ENCODE measurements at places on chromosomes 6 and 20.

DNA sequence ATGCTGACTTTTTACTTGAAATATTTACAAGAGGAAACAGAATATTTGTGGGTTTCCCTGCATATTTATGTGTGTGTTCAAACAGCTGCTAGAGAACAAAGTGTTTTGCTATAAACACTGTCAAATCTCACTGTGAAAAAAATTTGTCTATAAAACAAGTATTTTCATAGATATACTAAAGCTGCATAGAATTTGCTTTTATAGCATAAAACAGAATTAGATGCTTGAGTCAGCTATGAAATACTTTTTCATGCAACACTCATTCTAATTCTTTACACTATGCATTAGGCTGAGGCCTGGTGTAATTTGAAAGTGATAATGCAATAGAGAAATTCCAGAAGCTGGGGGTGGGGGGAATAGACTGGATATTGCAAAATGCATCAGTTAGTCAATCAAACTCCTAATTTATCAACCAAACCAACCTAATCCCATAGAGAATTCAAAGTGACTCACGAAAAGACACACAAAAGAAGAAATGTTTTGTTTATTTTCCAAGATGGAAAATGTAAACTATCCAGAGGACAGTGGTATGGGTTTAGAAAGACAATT is 148.2 kb downstream of the LAMA2 start:
- DNase-seq = no peak

GRCh38 chr20:33298391-33298790 is 15.4 kb downstream of the BPIFB1 start:
- no peak for DNase-seq

DNA sequence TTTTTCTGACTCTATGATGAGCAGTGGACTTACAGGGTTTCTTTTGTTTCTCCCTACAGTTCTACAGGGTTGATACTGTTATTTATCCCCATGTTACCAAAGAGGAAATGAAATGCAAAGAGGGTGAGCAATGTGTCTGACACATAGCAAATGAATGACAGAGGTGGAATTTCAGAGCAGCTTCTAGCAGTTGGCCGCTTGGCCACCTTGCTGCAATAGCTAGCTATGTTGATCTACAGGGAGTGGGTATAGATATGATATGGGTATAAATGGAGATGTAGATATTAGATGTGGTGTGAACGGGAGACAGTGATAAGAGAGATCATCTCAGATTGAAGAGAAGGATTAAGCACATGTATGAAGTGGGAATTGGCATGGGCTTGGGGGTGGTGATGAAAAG is 10.9 kb upstream of the SLC22A3 start:
- DNase-seq = no peak

DNA sequence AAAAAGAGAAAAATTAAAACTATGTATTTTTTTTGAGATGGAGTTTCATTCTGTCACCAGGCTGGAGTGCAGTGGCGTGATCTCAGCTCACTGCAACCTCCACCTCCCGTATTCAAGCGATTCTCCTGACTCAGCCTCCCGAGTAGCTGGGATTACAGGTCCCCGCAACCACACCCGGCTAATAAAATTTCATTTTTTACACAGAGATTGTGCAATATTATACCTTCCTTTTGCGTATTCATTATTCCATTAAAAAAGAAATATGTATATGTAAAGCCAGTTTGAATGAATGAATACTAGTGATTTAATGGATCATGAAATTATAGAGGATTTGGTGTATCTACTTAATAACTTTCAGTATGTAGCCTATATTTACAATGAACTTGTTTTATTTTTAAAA is 38.2 kb upstream of the CTAGE9 start:
- DNase-seq = no peak

GRCh38 chr20:52001999-52002666 is 189.4 kb downstream of the ZFP64 start:
- DNase-seq = peak; percentile 22

GRCh38 chr6:54102238-54102637 is 9.0 kb upstream of the MLIP start:
- DNase-seq = no peak

GRCh38 chr20:49901588-49901987 is 13.7 kb downstream of the SPATA2 start:
- DNase-seq = no peak

DNA sequence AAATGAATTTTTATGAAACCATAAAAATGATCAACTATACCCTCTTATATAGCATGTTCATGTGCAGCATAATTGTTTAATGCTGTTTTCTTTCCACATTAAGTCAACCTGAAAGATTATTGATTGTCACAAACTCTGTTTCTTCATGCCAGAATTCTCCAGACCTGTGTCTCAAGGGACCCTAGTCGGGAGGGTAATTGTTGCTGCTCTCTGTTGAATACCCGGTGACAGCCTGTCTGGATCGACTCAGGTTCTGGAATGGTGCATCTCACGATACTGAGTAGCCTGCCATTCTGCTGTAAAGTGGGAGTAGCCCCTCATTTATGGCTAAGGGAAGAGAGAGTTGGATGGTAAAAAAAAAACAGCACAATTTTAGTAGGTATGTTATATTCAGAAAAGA is 449.9 kb upstream of the SOX4 start:
- no peak for DNase-seq

DNA sequence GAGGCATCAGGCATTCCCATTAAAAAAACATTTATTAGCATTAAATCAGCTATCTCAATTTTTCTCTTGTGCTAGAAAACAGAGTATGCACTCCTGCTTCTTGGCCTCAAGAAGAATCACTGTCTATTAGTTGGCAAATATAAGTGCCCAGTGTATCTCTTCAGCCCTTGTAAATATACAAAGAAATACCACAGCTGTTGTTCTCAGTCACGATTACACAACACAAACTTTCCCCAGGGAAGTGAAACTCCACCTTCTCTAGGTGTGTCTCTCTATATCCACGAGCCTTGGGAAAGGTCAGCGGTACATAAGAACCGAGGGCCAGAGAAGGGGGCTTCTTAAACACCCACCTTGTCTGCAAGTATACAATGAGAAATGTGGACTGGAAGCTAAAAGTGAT is 194.7 kb downstream of the PKHD1 start:
- DNase-seq = no peak

DNA sequence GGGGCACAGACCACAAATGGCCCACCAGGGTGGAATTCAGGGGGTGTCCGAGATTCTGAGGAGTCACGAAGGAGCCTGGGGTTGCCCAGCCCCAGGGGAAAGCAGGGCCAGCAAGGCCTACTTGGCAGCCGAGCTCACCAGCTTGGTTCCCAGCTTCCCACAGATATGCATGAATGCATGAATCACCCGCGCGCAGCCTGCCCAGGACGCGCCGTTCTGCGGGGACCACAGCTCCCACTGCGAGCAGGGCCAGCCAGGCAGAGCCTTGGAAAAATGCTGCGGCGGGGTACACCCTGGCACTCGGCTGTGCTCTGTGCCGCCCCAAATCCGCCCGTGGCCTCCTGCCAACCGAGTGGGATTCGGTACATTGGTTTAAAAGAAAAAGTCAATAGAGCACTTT is 211.0 kb downstream of the NFATC2 start:
- no peak for DNase-seq

DNA sequence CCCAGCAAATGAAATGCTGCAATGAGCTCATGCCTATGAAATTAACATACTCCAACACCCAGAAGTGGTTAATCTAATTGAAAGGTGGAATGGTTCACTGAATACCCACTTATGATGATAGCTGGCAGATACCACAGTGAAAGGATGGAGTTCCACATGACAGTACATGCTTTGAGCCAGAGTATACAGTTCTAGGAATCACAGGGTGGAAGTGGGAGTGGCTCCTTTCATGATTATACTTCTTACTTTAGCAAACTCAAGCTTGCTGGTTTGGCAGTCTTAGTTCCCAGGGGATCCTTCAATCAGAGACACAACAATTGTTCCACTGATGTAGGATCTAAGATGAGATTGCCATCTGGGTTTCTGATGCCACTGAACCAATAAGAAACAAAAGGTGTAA is 21.5 kb downstream of the CD164 start:
- no peak for DNase-seq

DNA sequence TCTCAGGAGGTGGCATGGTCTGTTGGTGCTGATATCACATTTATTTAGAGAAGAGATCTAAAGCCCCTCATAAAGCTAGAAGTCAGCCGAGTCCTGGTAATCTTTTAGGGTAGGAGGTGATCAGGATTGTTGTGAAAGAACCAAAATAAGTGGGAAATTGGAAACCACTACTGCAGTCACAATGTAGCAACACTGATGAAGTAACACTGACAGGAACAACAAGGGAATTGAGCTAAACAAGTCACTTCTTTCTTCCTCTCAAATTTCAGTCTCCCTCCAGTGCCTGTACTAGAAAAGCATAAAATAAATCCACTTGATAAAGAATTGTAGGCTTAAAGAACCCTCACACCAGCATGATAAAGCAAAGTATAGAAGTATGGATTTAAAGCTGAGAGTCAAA is 1509.0 kb downstream of the GRIK2 start:
- no peak for DNase-seq

DNA sequence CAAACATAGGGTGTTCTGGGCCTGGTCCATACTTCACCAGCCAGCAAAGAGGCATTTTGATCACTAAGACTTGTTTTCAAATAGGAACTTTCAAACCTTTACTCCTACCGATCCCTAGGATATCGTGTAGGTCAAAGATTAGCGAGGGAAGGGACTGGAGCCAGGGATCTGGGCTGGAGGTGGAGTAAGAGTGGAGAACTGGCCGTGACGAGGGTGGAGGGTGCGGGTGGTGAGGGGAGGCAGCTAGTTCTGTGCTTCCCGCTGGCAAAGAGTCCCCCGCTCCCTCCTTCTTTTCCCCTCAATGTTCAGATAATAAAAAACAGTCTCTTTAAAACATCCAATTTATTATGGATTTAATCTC is 189.2 kb downstream of the FOXC1 start:
- DNase-seq = no peak

DNA sequence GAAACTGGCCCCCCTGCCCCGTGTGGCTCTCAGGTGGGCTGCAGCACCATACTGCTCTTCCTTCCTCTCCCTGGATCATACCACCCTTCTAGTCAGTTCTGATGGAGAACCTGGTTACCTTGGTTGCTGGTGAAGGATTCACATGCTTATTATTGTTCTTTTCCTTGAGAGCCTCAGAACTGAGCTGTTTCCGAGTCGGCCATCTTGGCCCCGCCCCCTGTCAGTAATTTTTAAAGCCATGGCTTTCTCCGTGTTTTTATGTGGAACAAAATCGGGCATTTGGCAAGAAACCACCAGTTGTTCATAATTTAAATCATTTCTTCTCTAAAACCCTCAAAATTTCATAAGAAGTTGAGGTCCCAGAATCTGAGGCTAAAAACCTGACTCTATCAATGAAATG is 493.8 kb downstream of the NKAIN2 start:
- DNase-seq = no peak

GRCh38 chr20:1619861-1620444 is at the start of gene SIRPB1:
Gene SIRPB1 (minus strand): TSS chr20:1620009. CDS start chr20:1619944, 65 bp downstream.
- no peak for DNase-seq

DNA sequence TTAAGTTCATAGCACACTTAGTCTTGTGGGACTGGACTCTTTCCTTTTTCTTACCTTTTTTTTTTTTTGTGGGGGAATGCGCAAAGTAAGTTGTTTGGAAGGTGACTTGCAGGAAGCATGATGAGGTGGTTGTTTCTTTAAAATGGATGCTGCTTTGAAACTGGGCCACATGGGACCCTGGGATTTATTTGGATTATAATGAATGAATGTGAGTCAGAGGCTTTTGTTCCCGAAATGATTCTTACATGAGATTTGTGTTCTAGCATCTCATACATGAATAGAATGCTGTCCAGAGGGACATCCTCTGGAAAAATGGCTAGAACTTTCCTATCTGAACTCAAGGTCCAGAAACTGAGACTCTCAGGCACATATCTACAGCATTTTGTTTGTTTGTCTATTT is 236.6 kb upstream of the RNF24 start:
- no peak for DNase-seq

DNA sequence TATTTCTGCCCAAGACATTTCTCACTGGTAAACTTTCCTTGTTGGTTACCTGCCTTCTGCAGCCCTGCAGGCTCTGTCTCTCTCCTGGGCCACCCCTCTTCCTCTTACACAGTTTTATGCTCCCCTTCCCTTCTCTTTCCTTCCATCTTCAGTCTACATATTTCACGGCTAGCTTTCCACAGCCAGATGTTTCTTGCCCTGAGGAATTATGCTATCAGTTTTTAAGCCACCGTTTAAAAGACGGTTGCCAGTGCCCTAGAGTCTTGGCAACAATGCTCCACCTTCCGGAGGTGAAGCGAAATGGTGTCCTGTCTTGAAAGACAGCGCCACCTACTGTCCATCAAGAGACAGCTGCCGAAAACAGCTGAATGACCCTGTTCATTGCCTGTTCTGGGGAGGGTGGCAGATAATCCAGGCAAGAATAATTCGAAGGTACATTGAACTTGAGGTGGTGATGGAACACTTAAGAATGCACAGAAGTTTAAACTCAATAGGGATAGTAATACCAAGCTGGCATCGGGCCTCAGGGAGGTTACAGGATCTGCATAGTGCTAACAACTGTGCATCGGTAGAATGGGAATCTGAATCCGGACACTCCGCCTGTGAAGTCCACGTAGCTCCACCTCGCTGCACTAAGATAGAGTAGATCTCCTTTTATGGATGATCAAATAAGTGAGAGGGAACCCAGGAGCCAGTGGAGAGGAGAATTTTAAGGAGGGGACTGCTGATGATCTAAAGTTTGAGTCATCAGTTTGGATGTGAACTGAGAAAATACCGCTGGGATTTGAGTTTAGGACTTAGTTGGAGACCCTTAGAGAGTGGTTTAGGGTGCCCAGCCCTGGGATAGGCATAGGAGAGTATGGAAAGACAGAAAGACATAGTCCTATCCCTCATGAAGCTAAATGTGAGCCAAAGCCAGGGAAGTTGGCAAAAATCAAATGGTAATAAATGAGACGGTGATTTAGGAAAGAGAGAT is 4.8 kb upstream of the TRIM40 start:
- peak; percentile 80 for DNase-seq

- no peak for DNase-seq
These were observed 633 bp downstream of the RPRD1B start for GRCh38 chr20:38034108-38034649.

DNA sequence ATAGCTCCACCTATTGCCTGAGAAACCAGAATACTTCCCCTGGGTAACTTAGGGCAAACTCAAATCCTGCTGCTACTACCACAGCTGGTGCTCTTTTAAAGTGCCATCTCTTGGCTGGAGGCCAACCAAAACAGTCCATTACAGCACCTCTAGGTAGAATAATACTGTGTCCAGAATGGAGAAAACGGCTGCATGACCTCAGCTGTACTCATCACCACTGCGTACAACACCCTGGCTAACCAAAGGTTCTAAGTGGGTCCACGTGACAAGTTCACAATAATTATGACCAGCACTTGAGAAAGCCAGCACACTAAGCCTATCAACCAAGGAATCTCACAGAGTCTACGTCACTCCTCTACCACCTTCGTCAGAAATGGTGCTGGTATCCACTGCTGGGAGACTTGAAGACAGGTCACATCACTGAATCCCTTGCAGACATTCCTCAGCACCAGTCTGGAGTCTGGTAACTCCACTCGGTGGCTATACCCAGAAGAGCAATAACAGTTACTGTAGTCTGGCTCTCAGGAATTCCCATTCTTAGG is 40.9 kb upstream of the PKIB start:
- DNase-seq = no peak
